ENCODE measurements at places on chromosomes 4 and X.

- peak; percentile 64 for DNase-seq
Measured at GRCh38 chr4:107037199-107037584, 1.1 kb upstream of the DKK2 start.

GRCh38 chrX:10159145-10159468, 2.3 kb downstream of the CLCN4 start:
- DNase-seq, result no peak

GRCh38 chr4:102477657-102478056, 23.5 kb upstream of the NFKB1 start:
- DNase-seq, result no peak

- DNase-seq, result peak; percentile 49
Measured at GRCh38 chrX:41045960-41046567, 39.2 kb upstream of the USP9X start.

- peak; percentile 44 for DNase-seq
Measured at GRCh38 chrX:76253432-76253831, 80.6 kb downstream of the PBDC1 start.

DNA sequence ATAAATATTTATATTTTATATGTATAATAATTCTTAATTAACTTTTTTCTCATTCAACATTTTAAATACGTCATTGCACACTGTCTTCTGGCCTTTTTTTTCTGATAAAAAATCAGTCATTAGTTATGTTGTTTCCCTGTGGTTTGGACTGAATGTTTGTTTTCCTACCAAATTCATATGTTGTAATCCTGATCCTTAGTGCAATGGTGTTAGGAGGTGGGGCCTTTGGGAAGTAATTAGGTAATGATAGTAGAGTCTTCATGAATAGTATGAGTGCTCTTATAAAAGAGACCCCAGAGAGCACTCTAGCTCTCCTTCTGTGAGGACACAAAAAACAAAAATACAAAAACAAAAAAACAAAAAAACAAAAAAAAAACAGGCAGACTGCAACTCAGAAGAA, 117.2 kb downstream of the GASK1B start:
- no peak for DNase-seq

Data from iris pigment epithelial cell (primary cell).